ENCODE measurements at places on chromosomes 11 and 22. TPM values are rescaled to one million over a fixed set of nuclear protein-coding genes. Genes with fewer than 3 reads are reported as not detected.

Gene RTCB
- 69.5 TPM for total RNA-seq

Gene SCT
- total RNA-seq: not detected

GRCh38 chr22:45444168-45444567 is 30.7 kb downstream of the RIBC2 start:
- DNase-seq: no peak

DNA sequence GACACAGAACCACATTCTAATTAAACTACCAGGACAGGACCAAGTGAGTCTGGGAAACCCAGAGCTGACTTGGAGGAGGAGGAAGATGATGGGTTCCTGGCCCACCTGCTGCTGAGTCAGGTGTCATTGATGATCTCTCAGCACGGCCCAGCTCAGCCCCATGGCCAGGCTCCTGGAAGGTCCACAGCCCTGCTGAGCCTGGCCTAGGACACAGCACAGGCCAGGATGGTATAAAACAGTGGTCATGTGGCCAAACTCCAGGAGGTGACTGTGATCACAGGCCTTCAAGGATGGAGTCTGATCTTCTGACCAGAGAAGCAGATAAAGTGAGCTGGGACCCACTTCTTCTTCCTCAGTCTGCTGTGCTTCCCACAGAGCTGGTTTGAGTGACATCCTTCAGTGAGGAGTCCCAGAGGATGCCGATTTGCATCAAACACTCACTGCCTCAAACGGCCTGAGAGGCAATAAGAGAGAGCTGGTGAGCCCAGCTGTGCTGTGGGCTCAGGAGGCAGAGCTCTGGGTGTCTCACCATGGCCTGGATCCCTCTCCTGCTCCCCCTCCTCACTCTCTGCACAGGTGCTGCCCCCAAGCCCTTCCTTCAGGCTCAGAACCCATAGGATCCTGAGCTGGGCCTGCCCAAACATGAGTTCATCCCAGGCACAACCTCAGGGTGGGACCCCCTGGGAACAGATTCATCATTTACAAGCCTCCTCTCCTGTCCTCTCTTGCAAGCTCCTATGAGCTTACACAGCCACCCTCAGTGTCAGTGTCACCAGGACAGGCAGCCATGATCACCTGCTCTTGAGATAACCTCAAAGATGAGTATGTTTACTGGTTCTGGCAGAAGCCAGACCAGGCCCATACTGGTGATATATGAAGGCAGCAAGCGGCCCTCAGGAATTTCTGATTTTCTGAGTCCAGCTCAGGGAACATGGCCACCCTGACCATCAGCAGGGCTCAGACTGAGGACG is 37.7 kb upstream of the IGLL5 start:
- DNase-seq: no peak

DNA sequence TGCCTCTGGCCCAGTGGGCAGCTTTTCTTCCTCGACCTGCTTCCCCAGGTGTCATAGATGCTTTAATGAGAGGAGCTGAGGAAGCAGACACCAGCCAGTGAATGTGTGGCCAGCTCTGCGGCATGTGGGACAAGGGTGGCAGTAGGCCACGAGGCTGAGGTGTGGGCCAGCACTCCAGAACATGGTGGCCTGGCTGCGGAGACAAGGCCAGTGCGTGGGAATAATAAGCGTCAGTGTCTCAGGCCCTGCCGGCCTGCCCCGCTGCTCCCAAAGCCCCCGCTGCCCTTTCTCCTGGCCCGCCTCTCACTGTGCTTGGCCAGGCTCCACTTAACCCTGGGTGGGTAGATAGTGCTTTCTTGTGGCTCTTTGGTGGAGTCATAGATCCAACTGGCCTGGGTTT is 2.1 kb downstream of the MAPK8IP1 start:
- no peak for DNase-seq

- DNase-seq: no peak
Observed at GRCh38 chr11:57370251-57370650, 10.7 kb downstream of the PRG3 start.

DNA sequence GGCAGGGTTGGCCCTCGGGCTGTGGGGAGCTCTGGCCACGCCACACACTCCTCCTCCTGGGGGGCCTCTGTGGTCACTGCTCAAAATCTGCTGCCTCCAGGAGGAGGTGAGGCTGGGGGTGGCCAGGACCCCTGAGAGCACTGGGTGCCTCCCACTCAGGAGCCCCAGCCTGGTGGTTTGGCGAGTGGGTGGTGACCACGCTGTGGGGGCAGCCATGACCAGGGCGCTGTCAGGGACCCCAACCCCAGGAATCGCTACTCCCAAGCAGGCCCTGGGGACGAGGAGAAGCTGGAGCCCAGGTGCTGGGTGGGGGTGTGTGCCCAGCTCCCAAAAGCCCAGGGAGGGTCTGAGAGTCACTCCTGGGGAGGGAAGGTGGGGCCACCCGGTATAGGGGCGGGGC is 30.1 kb downstream of the TSPAN4 start:
- DNase-seq: no peak

GRCh38 chr11:131918663-131919062 is 548.2 kb downstream of the NTM start:
- no peak for DNase-seq

GRCh38 chr22:48507171-48507570 is 1320.5 kb downstream of the BRD1 start:
- DNase-seq: no peak

Data from urinary bladder (tissue), 4 donors.